ENCODE measurements at places on chromosomes 1 and 21. TPM values are rescaled to one million over a fixed set of nuclear protein-coding genes. Genes with fewer than 3 reads are reported as not detected.

- no peak for DNase-seq
These were observed 92.3 kb downstream of the PDE9A start for GRCh38 chr21:42745511-42746239.

Gene CYP4Z1
- total RNA-seq = not detected

Gene DHCR24
- total RNA-seq = 419 TPM

Gene CZIB
- 46.8 TPM for total RNA-seq

DNA sequence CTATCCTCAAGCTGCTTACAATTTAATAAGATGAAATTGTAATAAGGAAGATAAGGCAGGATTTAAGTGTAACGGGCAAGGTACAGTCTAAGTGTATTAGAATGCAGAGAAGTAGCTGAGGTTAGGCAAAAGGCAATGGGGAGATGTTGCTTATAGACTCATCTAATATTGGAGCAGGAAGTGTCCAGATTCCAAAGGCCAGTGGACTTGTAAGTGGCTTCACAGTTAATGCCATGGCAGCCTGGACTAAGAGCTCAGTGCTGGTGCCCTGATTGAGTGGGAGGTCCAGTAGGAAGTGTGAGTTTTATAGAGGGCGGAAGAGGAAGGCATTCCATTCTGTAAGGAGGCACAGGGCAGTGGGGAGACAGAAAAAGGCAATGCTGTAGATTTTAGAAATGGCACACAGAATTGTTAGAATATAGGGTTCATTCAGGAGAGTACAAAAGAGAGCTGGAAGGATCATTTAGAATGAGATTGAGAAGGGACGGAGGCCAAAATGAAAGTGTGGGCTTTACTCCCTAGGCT is 12.6 kb downstream of the MAP3K21 start:
- no peak for DNase-seq

Gene MYCL
- total RNA-seq = 28.8 TPM

- DNase-seq = no peak
These were observed 91.3 kb downstream of the COLGALT2 start for GRCh38 chr1:183946320-183946613.

Gene ANGPTL1
- total RNA-seq = not detected

DNA sequence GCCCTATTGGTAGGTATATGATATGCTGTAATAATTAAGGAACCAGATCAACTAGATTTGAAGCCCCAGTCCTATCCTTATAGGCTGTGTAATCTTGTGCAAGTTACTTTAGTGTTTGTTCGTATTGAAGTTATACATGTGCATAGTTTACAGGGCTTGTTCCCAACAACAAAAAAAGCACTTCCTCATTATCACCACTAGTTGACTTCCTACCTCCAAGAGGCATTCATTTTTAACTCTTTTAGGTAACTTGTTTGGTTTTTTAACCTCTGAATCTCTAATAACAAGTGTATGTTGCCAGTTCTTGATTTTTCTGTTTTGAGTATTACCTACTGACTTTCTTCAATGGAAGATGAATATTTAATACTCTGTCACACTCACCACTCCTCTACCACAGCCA is 71.9 kb downstream of the ST3GAL3 start:
- no peak for DNase-seq

GRCh38 chr1:18814874-18815531 is 44.5 kb downstream of the TAS1R2 start:
- DNase-seq = no peak

DNA sequence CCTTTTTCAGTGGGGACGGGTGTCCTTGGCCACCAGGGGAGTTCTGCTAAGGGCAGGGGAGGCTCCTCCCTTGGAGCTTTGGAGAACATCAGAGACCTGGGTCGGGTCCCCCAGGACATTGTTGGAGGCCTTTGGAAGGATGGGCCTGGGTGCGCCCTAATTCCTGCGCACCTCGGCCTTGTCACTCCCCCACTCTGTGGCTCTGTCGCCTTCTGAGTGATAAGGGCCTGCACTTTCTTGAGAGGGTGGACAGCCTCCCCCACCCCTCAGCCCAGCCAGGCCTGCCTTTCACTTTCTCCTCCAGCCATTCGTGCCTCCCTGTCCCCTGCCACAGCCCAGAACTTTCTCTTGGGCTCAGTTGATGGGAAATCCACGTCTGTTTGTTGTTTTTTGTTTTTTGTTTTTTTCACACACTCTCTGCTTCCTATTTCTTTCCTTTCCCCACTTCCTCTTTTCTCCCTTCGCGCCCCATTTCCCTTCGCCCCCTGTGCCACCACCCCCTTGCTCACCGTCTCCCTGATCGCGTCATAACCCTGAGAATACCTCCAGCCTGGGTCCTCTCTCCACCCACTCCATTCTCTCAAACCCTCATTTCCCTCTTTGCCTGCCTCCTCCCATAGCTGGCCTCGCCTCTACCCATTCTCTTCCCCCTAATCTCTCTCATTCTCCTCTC is 85.6 kb downstream of the PAX7 start:
- no peak for DNase-seq

Gene ADAM30
- not detected for total RNA-seq

GRCh38 chr1:115186711-115187265 is 97.5 kb upstream of the TSPAN2 start:
- DNase-seq = no peak
